ENCODE measurements at places on chromosomes 5 and 9.

DNA sequence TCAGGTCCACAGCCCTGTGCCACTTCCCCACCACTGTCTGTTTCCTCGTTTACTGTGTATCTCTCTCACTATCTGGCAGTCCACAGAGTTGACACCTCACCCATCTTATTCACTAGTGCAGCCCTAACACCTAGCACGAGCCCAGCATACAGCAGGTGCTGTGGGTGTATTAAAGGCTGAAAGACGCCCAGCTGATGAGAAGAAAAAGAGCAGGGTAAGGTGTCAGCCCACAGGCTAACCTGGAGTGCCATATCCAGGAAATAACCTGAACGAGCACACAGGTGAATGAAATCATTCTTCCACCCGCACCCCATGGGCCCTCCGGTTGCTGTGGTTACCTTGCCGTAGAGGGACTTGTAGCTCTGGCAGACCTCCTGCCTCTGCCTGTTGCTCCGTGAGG, 18.6 kb downstream of the ANXA6 start:
- no peak for DNase-seq

- peak; percentile 22 for DNase-seq
Measured at GRCh38 chr5:5025774-5026408, 114.2 kb upstream of the ADAMTS16 start.

GRCh38 chr9:134785325-134786108, 95.1 kb upstream of the FCN2 start:
- DNase-seq: no peak

DNA sequence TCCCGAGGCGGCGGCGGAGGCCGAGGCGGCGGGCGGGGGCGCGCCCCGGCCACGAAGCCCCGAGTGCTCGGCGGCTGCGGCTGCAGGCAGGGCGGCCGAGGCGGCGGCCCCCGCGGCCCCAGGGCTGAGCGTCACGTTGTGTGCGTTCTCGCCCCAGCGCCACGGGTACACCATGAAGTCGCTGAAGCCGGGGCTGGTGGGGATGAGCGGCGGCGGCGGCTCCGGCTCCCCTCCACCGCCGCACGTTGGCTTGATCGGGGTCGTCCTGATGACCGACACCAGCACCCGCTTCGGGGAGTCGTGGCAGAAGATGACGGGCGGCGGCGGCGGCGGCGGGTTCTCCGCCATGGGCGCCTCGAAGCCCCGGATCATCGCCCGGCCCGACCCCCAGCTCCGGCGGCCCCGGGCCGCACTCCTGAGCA, 498 bp downstream of the ZNF367 start:
- DNase-seq: no peak

DNA sequence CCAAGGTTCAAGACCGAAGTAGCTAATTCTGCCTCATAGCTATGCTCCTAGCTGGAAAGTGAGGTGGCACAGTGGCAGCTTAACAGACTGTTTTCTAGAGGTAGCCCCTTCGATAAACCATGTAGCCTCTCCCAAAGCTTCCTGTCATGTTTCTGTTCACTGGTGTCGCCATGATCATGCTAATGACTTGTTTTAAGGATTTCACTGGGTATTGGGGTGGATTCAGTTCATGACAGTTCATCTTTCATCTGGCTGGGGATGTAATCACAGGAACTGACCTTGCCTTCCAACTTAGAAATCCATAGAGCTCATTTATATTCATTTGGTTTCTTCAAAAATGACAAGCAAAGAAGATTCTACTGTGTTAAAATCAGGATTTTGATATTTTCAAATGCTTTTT, 9.4 kb downstream of the POU5F2 start:
- no peak for DNase-seq
